Esophagus squamous epithelium (tissue), 5 donors: ENCODE measurements at places on chromosomes 1 and 21.

- DNase-seq = no peak
Observed at GRCh38 chr1:228228601-228229074, 20.8 kb downstream of the OBSCN start.

- no peak for DNase-seq
Observed at GRCh38 chr1:203116091-203116820, 11.3 kb upstream of the ADORA1 start.

DNA sequence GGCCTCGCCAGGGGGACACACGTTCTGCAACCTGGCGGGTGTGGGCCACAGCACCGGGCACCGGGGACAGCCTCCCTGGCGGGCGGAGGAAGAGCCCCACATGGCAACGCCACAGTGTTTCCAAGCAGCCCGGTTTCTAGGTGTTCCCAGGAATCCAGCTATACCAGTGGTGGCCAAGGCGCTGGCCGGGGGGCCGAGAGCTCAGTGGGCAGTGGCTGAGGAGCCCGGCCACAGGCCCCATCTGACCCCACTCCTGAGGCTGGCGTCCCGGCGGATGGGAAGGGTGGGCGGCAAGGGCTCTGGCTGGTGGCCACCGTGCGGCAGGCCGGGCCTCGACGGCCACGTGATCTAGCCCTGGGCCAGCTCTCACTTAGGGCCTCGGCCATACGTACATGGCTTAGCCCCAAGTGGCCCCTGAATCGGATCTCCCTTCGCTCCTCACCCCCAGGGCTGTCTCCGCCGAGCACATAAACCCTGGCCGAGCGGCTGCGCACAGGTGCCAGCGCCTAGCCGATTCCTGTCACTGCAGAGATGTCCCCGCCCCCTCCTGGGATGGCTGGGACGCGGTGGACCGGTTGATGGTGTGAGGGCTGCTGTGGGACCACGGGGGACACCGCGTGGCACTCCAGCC is 68.7 kb downstream of the MORN1 start:
- no peak for DNase-seq

- no peak for DNase-seq
Observed at GRCh38 chr21:33201956-33202355, 27.8 kb upstream of the IFNAR2 start.

DNA sequence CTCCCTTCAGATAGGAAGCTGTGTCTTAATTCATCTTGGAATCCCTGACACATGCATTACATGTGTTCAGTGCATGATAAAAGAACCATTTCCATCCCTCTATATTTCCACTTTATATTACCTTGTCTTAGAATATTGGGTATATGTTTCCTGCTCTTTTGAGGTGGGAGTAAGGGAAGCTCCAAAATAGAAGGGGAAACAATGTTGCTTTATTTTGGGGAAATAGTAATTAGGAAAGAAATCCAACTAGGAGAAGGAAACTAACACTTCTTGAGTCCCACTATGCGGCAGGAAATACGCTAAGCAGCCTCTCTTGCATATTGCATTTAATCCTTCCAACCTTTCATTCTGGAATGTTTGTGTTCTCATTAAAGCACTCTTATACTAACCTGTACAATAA is 89.4 kb upstream of the VAV3 start:
- DNase-seq = no peak

- DNase-seq = no peak
Observed at GRCh38 chr1:1808206-1808605, 29.9 kb upstream of the NADK start.

GRCh38 chr1:3248155-3249141 is 179.4 kb downstream of the PRDM16 start:
- no peak for DNase-seq

DNA sequence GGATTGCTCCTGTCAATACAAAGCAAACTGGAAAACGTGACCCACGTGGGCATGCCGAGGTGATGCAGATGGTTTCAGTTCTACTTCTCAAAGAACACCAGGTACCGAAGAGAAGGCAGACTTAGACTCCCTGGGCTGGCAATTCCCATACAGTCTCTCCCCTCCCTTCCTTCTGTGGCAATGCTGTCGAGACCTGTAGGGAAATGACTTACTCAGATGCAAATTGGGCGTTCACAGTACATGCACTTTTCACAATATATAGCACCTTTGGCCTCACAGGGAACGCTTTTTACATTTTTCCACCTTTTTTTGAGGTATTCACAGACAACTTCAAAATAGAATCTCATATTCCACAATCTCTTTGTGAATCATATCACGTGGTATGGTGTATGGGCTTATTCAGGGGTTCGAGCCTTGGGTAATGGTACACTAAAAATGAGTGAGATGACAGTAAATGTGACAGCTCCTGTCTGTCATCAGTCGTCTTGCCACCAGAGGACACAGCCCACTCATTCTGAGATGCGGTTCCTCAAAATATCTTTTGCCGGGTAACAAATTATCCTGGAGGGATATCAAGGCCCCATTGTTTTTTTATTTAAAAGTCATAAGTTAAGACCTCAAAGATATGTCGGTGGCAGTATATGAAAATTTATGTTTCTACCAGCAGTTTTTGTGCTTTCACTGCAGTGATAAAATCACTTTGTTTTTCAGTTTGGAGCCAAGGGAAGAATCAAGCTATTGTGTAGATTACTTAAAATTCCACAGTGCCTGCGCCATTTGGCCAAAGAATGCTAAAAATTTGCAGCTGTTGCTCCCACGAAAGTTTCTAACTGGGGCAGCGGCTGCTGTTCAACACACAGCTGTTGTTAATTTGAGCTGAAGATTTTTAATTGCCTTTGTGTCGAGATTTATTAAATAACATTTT is 168.4 kb downstream of the ZZZ3 start:
- DNase-seq = no peak

DNA sequence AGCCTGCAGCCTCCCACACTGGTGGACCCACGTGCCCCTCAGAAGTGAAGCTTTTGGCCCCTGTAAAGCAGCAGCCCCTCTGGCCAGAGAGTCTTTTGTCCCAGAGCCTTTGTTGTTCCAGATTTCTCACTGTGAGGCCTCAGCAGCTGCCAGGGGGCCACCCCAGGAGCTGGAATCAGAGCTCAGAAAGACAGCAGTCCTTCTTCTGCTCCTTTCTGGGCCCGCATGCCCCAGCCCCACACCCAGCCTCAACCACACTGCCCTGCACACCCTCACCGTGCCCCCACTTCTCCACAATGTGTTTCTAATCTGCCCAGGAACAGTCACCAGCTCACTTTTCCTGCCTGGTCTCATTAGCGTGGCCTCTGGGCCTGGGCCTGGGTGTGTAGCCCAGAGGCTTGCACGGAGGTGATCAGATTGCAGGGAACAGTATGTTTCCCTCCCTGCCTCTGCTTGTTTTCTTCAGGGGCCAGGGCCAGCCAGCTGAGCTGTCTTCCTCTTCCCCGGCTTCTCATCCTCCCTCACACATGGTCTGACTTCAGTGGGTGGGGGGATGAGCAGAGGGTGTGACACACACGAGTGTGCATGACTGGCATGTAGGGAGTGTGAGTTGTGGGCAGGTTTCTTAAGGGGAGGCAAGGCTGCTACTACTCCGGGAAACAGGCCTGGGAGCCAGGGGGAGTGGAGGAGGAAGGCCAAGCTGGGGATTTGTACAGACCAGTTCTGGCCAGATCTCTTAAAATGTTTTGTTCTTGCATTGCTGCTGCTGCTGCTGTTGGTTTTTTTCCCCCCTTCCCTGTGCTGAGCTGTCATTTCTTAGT is 82.5 kb upstream of the ZNF648 start:
- DNase-seq = peak; percentile 37

DNA sequence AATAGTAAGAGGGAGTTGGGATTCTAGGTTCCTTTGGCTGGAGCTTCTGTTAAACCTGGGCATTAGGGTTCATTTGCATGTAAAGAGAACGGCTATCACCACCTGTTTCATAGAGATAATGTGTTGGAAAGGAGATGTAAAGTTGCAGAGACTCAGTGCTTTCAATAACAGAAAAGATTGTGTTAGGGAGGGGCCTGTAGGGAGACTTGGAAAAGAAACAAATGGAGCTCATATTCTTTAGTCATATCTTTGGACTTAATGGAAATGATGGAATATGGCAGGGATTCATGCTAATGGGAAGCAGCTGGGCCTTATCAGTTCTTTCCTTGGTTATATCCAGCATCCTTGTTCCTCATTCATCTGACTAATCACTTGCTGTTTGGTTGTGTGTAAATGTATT is 144.9 kb downstream of the CD247 start:
- DNase-seq = no peak

DNA sequence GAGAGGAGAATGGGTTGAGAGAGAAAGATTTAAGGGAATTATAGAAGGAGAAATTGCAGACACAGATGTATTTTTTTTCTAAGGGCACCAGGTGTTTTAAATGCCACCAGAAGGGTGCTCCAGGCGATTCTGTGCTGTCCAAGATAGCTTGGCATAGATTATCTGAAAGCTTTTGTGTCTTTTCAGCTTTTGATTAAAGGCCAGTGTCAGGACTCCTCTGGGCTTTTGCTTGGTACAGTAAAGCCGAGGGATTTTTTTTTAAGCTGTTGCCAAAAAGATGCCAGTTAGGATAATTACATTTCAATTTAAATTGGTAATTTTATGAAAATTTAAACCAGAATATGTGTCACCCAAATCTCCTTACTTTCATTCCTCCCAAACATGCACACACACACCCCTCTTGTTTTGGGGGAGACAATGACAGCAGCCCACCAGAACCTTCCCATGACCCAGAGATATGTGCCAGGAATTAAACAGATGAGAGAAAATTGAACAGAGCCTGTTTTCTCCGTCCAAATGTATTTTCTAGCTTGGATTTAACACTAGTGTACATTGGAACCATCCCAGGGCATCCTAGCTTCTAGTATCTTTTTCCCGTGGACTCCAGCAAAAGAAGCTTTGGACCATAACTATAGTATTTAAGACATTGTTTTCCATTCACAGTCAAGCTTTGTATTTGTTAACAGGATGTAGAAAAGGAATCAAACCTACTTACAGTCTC is 670.7 kb upstream of the CXADR start:
- no peak for DNase-seq

DNA sequence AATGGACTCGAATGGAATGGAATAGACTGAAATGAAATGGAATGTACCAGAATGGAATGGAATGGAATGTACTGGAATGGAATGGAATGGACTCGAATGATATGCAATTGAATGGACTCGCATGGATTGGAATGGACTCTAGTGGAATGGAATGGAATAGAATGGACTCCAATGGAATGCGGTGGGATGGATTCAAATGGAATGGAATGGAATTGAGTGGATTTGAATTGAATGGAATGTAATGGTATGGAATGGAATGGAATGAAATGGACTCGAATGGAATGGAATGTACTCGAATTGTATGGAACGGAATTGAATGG is 99.6 kb upstream of the FBXO28 start:
- no peak for DNase-seq

GRCh38 chr1:9768983-9769382 is 54.8 kb downstream of the CLSTN1 start:
- DNase-seq = no peak

DNA sequence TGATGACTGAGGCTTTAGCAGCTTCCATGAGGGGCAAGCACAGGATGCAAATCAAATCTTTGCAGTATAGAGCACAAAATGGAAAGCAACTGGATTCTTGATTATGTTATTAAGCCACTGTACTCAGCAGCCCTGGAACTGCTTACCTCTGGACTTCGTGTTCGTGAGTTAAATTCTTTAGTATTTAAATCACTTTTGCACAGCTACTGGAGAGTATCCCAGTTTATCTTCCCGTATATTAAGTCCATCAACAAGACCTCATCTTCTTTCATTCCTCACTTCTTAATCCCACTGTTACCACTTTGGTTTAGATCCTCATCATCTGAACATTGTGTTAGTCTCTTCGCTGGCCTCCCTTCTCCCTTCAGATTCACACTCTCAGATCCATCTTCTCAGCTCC is 108.9 kb downstream of the GREM2 start:
- no peak for DNase-seq

GRCh38 chr1:204268101-204268500 is 54.3 kb upstream of the GOLT1A start:
- no peak for DNase-seq

DNA sequence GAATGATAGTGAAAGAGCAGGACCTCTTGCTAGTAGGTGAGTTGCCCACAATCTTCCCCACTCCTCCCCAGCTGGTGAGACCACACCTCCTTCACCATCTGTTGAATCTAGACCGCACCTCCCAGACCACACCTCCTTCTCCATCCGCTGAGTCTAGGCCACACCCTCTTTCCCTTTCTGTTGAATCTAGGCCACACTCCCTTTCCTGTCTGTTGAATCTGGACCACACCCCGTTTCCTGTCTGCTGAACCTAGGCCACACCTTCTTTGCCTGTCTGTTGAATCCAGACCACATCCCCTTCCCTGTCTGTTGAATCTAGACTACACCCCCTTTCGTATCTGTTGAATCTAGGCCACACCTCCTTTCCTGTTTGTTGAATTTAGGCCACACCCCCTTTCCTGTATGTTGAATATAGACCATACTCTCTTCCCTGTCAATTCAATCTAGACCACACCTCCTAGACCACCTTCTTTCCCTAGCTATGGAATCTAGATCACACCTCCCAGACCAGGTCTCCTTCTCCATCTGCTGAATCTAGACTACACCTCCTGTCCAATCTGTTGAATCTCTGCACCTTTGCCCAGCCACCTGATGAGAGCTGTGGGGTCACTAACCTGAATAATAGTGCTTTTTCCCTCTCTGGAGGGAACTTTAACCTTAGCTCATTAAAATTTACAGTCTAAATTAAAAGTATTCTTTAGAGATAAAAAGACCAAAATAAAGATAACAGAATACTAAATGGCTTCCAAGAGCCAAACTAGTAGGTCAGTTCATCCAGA is 116.3 kb downstream of the DAB1 start:
- no peak for DNase-seq

GRCh38 chr1:206128196-206128595 is 11.0 kb upstream of the AVPR1B start:
- no peak for DNase-seq

- DNase-seq = no peak
Observed at GRCh38 chr1:18475234-18475905, 5.4 kb upstream of the KLHDC7A start.

DNA sequence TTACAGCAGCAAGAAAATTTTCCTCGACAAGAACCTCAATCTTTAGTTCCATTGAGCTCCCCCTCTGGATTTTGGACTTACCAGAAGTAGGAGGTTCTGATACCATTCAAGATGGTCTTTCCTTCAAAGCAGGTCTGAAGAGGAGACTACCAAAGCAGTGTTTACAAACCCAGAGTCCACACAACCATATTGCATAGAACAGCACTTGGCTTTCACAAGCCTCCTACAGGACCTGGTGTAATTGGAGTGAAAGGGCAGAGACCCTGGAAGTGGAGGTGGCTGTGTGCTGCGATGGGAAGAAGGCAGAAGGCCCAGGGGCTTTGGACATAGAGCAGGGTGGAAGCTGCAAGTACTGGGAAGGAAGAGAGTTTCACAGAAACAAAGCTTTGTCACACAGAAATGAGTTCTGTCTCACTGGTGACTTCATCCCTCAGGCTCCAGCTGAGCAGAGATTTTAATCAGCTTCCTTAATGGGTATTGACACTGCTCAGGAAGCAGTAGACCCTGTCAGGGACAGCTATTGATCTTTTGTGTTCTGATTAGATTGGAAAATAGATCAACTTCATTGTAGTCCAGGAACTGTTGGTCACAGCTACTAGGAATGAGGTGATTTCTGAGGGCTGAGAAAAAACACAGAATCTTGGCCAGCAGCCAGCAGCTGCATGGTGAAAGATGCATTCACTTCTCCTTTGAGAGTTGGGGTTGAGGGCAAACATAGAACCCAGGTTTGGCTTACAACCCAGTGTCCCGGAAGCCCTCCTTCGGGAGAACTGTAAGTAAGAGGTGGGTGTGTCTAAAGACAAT is 124.0 kb downstream of the SYT2 start:
- no peak for DNase-seq

GRCh38 chr21:15706696-15707095 is 23.1 kb upstream of the USP25 start:
- DNase-seq = no peak
